ENCODE measurements at places on chromosomes 12 and 14.

DNA sequence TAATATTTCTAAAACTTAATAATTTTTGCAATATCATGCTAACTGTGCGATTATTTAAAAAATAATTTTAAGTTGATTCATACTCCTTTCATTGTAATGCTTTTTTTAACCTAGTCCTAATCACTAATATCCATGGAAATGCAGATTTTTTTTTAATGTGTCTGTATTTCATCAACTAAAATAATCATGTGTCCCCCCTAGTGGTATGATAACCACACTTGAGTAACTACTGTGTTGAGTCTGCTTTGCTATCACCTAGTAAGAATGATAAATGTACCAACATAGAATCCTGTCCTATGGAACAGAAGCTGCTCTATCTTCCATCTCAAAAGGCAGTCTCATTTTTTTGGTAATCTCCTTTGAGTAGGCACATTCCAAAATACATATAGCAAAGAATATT lies 19.1 kb upstream of the SYNE2 start:
- DNase-seq, result no peak

- DNase-seq, result no peak
These were observed 460.8 kb downstream of the BCAT1 start for GRCh38 chr12:24488091-24488596.

GRCh38 chr12:1740161-1740948 lies 49.5 kb downstream of the ADIPOR2 start:
- no peak for DNase-seq

- no peak for DNase-seq
These were observed 325 bp upstream of the CLIP1 start for GRCh38 chr12:122422730-122423257.

DNA sequence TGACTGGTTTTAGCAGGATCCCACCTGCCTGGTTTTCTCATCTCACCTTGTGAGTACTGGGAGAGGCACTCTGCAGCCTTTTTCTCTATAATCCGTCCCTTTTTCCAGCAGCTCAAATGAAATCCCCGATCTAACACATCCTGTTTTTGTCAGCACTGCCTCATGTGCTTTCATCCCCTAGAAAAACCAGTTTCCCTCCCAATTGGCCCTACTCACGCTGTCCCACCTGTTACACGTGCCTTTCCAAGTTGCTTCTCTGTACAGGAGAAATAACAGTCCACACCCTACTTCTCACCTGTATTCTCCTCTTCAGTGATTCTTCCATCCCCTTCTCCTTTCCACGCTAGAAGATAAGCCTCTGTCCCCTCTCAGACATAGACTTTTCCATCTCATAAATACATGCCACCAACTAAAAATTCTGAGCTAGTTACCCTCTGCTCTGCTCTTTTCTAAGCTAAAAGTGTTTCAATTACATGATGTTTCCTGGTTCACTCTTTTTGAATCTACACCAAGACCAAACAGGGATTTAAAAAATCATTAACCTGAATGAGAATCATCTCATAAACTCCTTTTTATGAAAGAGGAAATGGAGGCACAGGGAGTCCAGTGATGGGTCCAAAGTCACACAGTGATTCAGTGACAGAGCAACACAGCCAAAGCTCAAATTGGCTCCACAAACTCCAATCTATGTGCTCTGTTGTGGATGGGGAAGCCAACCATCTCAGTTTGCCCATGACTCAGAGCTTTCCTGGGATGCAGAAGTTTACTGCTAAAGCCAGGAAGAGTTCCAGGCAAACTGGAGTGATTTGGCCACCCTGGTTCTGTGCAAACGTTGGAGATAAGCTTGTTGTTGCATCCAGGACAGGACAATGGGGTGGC lies 240.0 kb upstream of the TMEM132C start:
- no peak for DNase-seq

GRCh38 chr12:52713960-52714886 lies 10.9 kb upstream of the KRT77 start:
- DNase-seq, result no peak

- DNase-seq, result no peak
These were observed 54.2 kb downstream of the C12orf42 start for GRCh38 chr12:103441437-103442181.
